ENCODE measurements at places on chromosomes 3 and 15.

DNA sequence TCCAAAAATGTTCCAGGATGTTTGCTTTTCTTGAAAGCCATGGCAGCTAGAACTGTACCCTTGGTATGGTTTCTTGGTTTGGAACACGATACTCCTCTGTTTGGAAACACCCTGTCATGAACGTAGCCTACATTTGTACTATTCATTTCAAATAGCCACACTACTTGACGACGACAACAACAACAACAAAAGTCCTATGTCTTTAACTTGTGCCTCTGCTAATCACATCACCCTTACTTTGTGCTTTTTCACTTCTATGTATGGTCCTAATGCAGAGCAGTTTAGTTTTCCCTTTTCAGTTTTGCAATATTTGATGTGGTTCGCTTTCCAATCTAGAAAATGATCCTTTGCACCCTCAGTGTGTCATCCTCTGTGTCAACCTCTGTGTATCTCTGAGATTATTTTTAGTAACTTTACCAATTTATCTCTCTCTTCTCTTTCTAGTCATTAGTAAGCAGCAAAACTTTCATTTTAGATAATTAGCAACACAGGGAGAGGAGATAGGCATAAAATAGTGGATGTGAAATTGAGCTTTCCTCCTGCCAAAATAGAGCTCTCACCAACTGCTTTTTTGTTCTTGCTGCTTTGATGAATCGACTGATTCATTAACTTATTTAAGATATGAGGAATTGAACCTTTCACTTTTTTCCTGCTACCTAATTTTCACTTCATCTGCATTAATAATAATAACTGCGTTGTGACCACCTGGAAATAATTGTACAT, 44.1 kb upstream of the TP63 start:
- no peak for DNase-seq

GRCh38 chr3:24704496-24704895, 209.8 kb upstream of the THRB start:
- DNase-seq, result no peak

- DNase-seq, result no peak
Observed at GRCh38 chr3:103059432-103059831, 624.6 kb downstream of the ZPLD1 start.

GRCh38 chr15:60844511-60845174, 365.7 kb upstream of the ICE2 start:
- DNase-seq, result no peak

DNA sequence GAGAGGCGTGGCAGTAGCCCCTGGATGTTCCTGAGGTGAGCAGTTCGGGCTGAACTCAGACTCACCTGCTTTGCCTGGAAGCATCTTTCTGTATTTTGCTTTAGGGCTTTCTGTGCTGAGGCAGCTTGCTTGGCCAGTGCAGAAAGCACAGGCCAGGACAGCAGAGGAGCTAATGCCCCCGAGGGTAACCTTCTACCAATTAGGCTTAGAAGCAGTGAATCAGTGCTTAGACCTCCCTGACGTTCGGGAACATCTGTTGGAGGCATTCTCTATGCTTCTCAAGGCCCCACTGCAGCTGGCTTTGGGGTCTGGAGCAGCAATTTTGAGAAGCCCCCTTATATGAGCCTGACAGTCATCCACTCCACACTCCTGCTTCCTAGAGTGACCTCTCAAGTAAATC, 350.7 kb upstream of the PROK2 start:
- DNase-seq, result no peak

DNA sequence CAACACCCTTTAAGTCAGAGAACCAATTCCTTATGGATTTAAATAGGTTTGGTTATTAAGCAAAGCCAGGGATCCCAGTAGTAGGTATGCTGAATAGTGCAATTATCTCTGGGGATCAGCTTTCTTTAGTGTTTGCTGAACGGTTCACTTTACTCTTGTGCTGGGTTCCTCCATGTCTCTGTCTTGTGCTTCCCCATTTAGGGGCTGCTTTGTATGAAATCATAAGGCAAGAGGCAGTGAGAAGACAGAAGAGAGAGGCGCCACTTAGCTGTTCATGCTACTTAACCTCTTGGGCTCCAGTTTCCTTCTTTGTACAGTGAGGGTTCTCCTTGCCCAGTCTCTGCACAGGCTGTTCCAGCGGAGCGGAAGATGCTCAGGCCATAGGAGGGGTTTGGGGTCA, 3.5 kb downstream of the ST6GAL1 start:
- DNase-seq, result no peak

GRCh38 chr15:71387810-71388209, 272.5 kb downstream of the THSD4 start:
- DNase-seq, result no peak

DNA sequence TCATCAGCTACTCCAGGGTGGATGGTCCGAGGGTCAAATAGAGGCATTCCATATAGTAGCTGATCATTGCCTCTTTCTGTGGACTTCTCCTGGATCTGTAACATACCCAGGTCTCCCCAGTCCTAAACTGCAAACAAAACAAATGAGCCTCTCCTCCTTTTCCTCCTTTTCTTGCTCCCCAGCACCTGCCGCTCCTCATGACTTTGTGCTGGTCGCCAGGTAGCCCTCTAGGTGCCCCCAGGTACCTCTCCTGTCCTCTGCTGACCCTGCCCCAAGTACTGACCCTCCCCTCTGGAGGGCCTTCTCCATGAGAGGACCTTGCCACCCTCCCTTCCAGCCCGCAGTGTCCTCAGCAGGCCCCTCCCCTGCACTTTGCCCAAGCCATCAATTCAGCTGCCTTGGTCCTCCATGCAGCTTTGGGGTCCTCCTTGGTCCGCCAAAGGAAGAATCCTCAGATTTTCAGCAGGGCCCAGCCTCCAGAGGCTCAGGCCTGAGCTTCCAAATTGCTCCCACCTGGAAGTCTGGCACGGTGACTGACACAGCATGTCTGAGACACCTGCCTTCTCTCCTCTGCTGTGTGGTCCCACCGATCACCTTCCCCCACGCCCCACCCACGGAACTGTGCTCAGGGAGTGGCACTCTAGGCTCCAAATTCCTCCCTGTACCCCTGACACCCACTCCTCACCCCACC, 111.0 kb downstream of the LRRK1 start:
- peak; percentile 7 for DNase-seq

GRCh38 chr3:11643605-11644087, at the start of gene VGLL4:
Gene VGLL4 (minus strand): TSS chr3:11643915. CDS start chr3:11643518, 397 bp downstream.
- DNase-seq, result peak; percentile 97

DNA sequence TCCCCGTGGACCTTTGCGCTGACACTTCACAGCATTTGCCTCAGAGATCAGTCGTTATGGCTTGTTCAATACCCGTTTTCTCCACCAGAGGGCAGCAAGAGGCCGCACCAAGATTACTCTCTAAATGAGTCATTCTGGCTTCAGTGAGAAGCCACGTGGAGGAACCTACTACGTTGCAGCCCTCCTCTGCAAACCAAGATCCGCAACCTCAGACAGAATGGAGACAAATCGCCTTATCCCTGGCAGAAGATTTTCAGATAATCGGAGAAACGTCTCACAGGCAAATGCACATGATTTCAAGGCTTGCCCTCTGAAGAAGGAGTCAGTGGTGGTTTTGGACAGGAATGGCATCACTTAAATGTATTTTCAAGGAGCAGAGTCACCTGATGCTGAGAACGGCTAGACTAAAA, 60.5 kb downstream of the GTPBP8 start:
- peak; percentile 93 for DNase-seq

GRCh38 chr15:63522225-63522578, 17.8 kb downstream of the USP3 start:
- DNase-seq, result peak; percentile 63

GRCh38 chr15:65806397-65806796, 14.3 kb upstream of the DENND4A start:
- DNase-seq, result no peak

GRCh38 chr15:96138985-96139384, 191.5 kb upstream of the NR2F2 start:
- DNase-seq, result no peak

GRCh38 chr15:101309436-101310160, 14.6 kb upstream of the SNRPA1 start:
- no peak for DNase-seq

DNA sequence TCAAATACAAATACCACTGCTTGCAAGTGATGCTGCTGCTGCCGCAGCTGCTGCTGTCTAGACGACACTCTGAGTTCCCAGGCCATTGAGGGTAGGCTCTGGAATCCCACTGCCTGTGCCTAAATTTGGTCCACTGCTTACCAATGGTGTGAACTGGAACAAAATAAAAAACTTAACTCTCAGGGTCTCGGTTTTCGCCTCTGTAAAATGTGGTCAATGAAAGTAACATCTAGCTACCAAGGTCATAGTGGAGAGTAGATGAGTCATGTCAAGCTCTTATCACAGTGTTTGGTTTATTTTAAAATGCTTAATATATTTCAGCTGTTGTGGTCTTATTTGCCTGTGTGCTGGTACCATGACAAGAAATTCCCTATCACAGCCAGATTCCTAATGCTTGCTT, 299.3 kb downstream of the CLSTN2 start:
- no peak for DNase-seq

DNA sequence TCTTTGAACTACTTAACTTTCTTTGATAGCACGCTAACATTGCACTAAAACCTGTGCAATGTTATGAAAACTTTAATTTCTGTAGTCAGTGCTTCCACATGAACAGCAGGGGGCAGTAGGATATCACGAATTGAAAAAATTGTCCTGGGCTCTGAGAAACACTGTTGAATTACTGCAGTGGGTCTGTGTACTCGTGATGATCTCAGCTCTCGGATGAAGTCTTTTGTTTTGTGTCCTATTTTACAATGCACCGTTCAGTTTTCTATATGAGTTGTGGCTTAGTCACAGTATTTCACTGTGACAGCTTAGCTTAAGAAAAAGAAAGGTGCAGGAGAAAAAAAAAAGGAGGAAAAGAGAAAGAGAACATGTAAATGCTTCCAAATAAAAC, 141.3 kb upstream of the CCDC54 start:
- DNase-seq, result peak; percentile 74

- no peak for DNase-seq
Observed at GRCh38 chr3:67515778-67516177, 138.6 kb downstream of the SUCLG2 start.

- DNase-seq, result no peak
Observed at GRCh38 chr3:16252988-16253387, 11.8 kb downstream of the DPH3 start.

DNA sequence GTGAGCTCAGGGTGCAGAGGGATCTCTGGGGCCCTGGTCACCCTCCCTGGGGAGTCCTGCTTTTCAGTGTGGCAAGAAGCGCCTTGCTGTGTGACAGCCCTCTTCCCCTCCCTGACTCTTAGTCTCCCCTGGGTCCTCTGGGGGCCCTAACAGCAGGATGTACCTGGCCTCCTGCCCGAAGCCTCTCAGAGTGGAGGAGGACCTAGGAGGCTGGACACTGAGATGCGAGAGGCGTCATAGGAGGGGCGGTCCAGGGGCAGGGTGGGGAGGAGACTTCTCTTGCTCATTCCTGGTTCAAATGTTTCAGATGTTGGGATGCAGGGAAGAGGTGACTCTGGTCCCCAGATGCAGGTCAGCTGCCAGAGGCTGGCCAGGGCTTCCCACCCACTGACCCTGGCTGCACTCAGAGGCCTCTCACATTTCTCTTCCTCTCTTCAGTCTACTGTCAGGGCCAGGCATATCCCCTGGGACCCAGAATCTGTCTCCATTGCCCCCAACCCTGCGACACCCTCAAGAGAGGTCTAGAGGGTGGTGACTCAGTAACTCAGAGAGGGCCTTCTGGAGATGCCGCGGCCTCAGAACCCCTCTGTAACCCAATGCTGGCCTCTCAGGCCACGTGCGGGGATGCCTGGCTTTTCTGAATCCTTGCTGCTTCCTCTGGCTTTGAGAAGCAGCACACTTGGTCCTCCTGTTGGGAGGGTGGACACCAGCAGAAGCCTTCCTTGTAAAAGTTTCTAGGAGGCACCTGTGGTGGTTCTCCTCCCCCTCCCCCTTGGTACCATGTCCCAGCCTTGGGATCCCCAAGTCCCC, 25.9 kb downstream of the SNX33 start:
- peak; percentile 92 for DNase-seq

GRCh38 chr15:55683376-55683775, 59.6 kb downstream of the PRTG start:
- no peak for DNase-seq

- no peak for DNase-seq
Observed at GRCh38 chr15:67253101-67253500, 1.4 kb downstream of the AAGAB start.

DNA sequence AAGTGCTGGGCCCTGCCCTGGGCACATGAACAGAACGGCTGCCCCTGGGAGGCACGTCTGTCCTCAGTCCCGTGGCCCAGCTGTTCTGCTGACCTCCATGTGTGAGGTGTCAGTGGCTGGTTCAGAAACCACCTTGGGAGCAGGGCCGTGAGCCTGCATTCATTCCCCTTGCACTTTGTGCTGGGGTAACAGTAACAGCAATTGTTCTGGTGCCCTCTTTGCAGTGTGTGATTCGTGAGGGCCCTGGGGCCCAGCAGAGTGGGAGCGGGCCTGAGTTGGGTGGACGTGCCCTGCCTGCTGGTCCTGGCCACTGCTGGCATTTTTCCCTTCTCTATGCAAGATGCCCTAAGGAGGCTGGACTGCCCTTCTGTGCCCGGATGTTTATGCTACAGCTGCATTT, 50.4 kb upstream of the MYZAP start:
- no peak for DNase-seq

DNA sequence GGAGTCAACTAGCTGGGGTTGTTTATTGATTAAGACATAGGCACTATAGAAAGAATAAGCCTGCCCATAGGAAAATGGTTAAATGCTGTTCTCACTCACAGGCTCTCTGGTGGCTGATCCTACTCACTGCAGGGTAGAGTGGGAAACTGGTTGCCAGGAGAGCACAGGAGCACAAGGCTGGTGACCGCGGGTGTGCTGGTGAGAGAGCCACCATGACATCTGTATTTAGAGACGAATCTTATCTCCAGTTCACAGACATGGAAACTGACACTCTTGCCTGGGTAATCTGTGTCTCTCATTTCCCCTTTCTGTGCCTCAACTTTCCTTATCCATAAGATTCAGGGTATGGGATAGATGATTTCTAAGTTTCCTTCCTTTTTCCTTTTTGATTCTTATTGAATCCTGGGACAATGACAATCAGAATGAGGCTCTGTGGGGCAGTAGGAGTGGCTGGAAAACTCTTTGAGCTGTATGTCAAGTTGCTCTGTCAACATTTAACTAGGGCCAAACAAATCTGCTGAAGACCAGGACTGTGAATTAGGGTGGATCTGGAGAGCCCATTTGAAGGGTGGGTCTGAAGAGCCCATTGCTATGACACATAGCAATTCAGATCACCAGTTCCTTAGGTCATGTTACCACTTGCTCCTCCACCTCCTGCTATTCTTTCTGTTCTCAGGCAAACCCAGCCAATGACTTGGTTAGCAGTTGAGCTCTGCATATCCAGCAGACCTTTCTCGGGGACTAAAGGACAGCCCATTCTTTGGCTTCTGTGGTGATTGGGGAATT, 286.1 kb upstream of the TBL1XR1 start:
- DNase-seq, result no peak

DNA sequence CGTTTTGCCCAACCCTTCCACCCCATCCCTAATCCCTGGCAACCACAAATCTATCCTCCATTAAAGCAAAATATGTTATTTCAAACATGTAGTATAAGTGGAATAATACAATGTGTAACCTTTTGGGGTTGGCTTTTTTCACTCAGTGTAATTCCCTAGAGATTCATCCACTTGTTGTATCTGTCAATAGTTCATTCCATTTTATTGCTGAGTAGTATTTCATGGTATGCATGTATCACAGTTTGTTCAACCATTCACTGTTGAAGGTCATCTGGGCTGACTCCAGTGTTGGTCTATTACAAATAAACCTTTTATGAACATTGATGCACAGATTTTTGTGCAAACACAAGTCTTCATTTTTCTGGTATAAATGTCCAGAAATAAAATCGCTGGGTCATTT, 38.8 kb downstream of the BSN start:
- no peak for DNase-seq

- peak; percentile 55 for DNase-seq
Observed at GRCh38 chr15:99474909-99475753, 90.7 kb upstream of the MEF2A start.

- DNase-seq, result peak; percentile 27
Observed at GRCh38 chr3:138412821-138413551, 21.4 kb upstream of the ESYT3 start.

Measured in femur (tissue), 1 donor.